Peyer's patch (tissue), 4 donors: ENCODE measurements at places on chromosomes 13 and 19. TPM values are rescaled to one million over a fixed set of nuclear protein-coding genes. Genes with fewer than 3 reads are reported as not detected.

DNA sequence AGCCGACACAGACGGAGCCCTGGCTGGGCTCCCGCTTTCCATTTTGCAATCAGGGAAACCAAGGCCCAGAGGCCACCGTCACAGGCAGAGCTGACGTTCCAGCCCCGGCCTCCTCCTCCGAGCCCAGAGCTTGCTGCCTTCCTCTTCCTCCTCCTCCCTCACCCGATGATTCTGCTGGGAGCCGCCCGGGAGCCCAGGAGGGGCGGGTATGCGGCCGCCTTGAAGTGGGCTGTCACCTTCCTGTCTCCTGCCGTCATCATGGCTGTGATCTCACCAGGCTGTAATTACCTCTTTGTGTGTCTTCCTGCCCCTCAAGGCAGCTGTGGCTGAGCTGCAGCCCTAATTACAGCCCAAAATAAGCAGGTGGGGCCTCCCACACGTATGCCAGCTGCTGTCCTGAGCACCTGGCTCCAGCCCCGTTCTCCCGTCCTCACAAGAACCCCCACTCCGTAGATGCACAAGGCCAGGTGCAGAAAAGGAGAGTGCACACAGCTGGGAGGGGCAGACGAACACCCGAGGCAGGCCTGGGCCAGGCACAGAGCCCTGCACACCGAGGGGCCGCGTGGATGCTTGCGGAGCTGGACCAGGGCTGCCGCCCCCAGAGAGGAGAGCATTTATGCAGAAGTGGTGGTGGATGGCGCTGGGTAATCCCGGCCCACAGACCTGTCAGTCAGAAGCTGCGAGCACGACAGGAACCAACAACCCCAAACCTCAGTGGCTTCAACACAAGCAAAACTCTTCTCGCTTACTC, 4.0 kb downstream of the TPGS1 start:
- peak; percentile 75 for DNase-seq
- H3K4me3 ChIP-seq = peak overlapping the region; percentile 37
- H3K36me3 ChIP-seq = no peaks in the 10 kb centered on the region

The ZNF615 gene
- total RNA-seq = 6.5 TPM

The PSG6 gene
- total RNA-seq = not detected

DNA sequence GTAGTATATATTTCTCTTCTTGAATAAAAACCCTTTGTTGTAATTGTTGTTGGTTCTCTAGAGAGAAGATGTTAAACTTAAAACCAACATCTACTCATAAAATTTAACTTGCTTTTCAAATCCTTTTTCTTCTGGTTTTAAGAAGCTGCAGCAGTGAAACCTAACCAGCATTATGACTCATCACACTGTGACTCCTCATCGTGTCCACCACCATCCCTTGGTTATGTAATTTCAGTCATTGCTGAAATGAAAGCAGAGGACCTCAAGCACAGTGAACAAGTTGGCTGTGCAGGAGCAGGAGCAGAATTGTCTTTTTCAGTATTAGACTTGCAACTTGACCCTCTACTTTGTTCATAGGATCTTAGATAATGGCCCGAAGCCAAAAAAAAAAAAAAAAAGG, 64.9 kb upstream of the HTR2A start:
- no peaks in the 10 kb centered on the region for H3K4me1 ChIP-seq
- no peak overlapping the region for H3K27ac ChIP-seq
- no peak for DNase-seq
- no peak overlapping the region for H3K4me3 ChIP-seq

GRCh38 chr19:48284896-48285295, 15.0 kb downstream of the ZNF114 start:
- H3K36me3 ChIP-seq = no peaks in the 10 kb centered on the region
- no peaks in the 10 kb centered on the region for H3K27me3 ChIP-seq
- no peak overlapping the region for H3K27ac ChIP-seq
- DNase-seq = no peak
- no peak overlapping the region for H3K4me3 ChIP-seq

The NCAN gene
- not detected for total RNA-seq

GRCh38 chr19:19542507-19542906, 4.4 kb downstream of the CILP2 start:
- no peak for DNase-seq
- no peak overlapping the region for H3K4me3 ChIP-seq
- peaks cover 33% of the 10 kb centered on the region for H3K4me1 ChIP-seq
- no peak overlapping the region for H3K27ac ChIP-seq

The KASH5 gene
- not detected for total RNA-seq

The KIRREL2 gene
- total RNA-seq = not detected

- no peak for DNase-seq
- H3K4me3 ChIP-seq = no peak overlapping the region
- H3K27me3 ChIP-seq = no peaks in the 10 kb centered on the region
- no peaks in the 10 kb centered on the region for H3K36me3 ChIP-seq
- H3K4me1 ChIP-seq = no peaks in the 10 kb centered on the region
These were observed 87.9 kb upstream of the ZNF507 start for GRCh38 chr19:32257326-32258073.

- H3K4me3 ChIP-seq = no peak overlapping the region
- no peaks in the 10 kb centered on the region for H3K4me1 ChIP-seq
These were observed 12.5 kb upstream of the ATP1A3 start for GRCh38 chr19:42006569-42006968.

DNA sequence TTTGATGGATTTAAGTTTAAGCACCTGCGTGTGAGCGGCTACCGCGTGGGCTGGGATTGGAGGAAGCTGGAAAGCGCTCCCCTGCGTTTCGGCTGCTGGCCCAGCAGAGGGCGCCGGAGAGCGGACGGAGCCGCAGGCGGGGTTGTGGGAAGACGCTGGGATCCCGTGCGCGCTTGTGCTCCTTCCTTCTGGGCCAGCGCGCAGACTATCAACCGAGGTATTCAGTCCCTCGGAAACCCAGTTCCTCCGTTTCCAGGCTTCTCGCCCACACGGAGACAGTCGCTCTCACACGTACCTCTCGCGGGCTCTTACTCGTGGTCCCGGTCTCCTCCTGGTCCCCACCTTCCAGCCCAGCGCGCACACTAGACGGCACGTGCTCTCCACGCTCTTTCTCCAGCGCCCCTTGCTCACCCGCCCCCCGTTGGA, 28.8 kb downstream of the EPN1 start:
- no peaks in the 10 kb centered on the region for H3K4me1 ChIP-seq
- no peak overlapping the region for H3K27ac ChIP-seq

GRCh38 chr13:113646376-113646775, 11.6 kb downstream of the ATP4B start:
- no peaks in the 10 kb centered on the region for H3K27me3 ChIP-seq
- H3K4me1 ChIP-seq = no peaks in the 10 kb centered on the region
- H3K4me3 ChIP-seq = no peak overlapping the region
- no peak overlapping the region for H3K27ac ChIP-seq
- H3K36me3 ChIP-seq = peaks cover 5% of the 10 kb centered on the region
- DNase-seq = peak; percentile 24

- no peak overlapping the region for H3K27ac ChIP-seq
- H3K4me3 ChIP-seq = peak overlapping the region; percentile 61
- no peaks in the 10 kb centered on the region for H3K4me1 ChIP-seq
These were observed 62.2 kb downstream of the CCNE1 start for GRCh38 chr19:29873801-29874575.

- no peak overlapping the region for H3K4me3 ChIP-seq
- no peaks in the 10 kb centered on the region for H3K4me1 ChIP-seq
- no peak overlapping the region for H3K27ac ChIP-seq
- no peaks in the 10 kb centered on the region for H3K27me3 ChIP-seq
These were observed 9.8 kb downstream of the TMED1 start for GRCh38 chr19:10826231-10826630.

DNA sequence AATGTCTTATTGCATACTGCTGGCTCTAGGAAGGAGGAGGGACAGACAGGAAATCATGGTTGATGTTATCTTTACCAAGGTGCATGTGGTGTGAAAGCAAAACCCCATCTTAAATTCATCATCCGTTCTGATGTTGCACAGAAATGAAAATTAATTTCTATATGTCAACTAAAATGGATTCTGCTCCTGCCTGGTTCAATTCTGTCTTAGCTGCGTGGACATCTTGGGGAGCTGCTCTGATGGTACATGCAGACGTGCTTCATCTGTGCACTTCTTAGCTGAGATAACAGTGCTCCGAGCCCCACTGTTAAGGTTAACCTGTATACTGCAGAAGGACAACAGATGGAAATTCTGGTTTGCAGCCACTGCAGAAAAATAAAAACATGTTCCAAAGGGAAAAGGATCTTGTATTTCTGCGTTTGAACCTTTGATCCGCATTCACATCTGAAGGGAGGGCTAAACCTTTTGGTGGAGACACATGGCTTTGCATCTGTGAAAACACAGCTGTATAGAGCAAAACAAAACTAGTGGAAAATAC, 155.6 kb downstream of the TM9SF2 start:
- H3K27ac ChIP-seq = no peak overlapping the region
- no peaks in the 10 kb centered on the region for H3K4me1 ChIP-seq
- H3K27me3 ChIP-seq = no peaks in the 10 kb centered on the region
- no peak for DNase-seq
- H3K4me3 ChIP-seq = no peak overlapping the region
- no peaks in the 10 kb centered on the region for H3K36me3 ChIP-seq

The GJA3 gene
- total RNA-seq = not detected

DNA sequence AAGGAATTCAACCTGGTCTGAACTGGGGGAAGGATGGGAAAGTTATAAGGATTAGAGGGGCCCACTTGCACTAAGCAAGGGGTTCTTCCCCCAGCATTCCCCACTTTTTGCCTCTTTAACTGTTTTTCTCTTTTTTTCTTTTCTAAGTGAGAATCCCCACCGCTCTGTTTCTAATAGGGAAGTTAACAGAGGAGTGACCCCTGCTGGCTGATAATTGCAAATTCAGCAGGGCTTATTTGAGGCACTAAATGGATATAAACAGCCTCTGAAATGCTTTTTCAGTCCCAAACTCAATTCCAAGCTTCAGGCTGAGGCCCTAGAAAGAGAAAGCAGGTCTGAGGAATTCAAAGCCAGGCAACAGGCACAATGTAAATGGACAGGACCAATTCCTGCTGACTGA, 38.2 kb upstream of the CEACAM21 start:
- H3K4me3 ChIP-seq = no peak overlapping the region
- no peaks in the 10 kb centered on the region for H3K4me1 ChIP-seq
- no peaks in the 10 kb centered on the region for H3K27me3 ChIP-seq
- DNase-seq = no peak
- H3K36me3 ChIP-seq = no peaks in the 10 kb centered on the region
- H3K27ac ChIP-seq = no peak overlapping the region

GRCh38 chr19:6639439-6639838, 30.5 kb downstream of the TNFSF14 start:
- no peak overlapping the region for H3K4me3 ChIP-seq
- H3K36me3 ChIP-seq = no peaks in the 10 kb centered on the region
- H3K27me3 ChIP-seq = no peaks in the 10 kb centered on the region
- no peak for DNase-seq

DNA sequence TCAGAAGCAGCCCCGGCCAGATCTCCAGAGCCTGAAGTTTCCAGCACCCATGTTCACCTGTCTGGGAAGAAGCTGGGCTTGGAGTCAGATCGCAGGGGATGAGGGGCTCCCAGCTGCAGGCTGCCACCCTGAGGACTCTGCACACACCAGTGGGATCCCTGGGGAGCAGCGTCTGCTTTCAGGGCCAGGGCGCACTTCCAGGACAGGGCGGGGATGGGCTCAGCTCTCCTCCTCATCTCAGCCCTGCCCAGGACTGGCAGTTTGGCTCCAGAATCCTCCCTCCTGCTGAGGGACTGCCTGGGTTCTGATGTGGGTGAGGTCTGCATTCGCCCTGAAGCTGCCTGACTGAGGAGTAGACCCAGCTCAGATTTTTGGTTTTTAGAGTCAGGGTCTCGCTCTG, 3.5 kb downstream of the SLC7A9 start:
- no peak overlapping the region for H3K27ac ChIP-seq
- no peaks in the 10 kb centered on the region for H3K4me1 ChIP-seq
- H3K36me3 ChIP-seq = peaks cover 36% of the 10 kb centered on the region
- H3K27me3 ChIP-seq = no peaks in the 10 kb centered on the region
- no peak overlapping the region for H3K4me3 ChIP-seq

DNA sequence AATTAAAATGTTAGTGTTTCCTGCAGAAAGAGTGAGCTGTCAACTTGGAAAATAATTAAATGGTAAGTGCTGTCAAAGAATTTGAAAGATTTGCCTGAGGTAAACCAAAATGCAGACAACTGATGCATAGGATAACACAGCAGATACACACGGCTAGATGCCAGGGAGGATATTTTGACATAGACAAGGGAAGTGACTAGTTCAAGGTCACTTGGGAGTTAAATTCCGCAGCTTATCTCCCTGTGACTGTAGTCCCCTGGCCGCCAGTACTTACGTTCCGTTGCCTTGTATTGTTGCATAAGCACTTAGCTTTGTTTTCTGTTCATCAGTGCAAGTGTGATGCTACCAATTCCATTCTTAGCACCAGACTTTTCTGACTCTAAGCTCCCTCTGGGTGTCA, 247.3 kb upstream of the MAB21L1 start:
- H3K4me3 ChIP-seq = no peak overlapping the region
- no peak for DNase-seq
- H3K36me3 ChIP-seq = no peaks in the 10 kb centered on the region
- H3K27ac ChIP-seq = peak overlapping the region; percentile 50
- H3K4me1 ChIP-seq = no peaks in the 10 kb centered on the region

DNA sequence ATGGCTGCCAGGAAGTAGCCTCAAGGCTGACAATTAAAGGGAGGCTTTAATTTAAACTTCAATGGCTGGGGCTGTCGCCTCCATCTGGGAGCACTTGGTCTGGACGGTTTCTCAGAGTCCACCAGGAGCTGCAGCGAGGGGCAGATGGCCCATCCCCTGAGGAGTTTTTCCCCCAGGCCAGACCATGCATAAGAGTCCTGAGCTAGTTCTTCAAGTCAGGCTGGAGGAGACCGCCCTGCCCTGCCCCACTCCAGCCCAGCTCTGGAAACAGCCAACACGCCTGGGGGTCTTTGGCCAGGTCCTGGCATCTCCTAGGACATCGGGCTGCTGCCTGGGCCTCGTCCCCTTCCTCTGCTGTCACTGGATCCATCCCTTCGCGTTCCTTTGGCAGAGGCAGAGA, 5.3 kb upstream of the ACTN4 start:
- H3K27ac ChIP-seq = no peak overlapping the region
- no peak for DNase-seq
- no peaks in the 10 kb centered on the region for H3K27me3 ChIP-seq

- H3K27ac ChIP-seq = no peak overlapping the region
- DNase-seq = no peak
- no peaks in the 10 kb centered on the region for H3K36me3 ChIP-seq
These were observed 855.6 kb downstream of the EFNB2 start for GRCh38 chr13:105679838-105680237.

DNA sequence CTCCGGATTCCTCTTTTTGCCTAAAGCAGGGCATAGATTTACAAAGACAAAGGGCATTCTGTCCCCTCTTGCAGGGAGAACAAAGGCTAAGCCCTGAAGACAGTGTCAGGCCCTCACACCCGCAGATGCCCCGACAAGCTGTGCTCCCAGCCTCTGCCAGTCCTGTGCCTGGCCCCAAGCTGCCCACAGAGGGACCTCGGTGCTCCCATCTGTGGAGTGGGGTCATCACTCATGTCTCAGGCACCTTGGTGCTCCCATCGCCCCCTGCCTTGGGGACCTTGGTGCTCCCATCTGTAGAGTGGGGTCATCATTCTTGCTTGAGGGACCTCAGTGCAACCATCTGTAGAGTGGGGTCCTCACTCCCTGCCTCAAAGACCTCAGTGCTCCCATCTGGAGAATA, 24.3 kb downstream of the C13orf46 start:
- no peak overlapping the region for H3K27ac ChIP-seq
- H3K4me3 ChIP-seq = no peak overlapping the region
- no peaks in the 10 kb centered on the region for H3K36me3 ChIP-seq
- no peaks in the 10 kb centered on the region for H3K4me1 ChIP-seq
- no peaks in the 10 kb centered on the region for H3K27me3 ChIP-seq

- peaks cover 5% of the 10 kb centered on the region for H3K4me1 ChIP-seq
- H3K27me3 ChIP-seq = no peaks in the 10 kb centered on the region
- peak; percentile 81 for DNase-seq
- no peak overlapping the region for H3K4me3 ChIP-seq
- no peaks in the 10 kb centered on the region for H3K36me3 ChIP-seq
These were observed 8.3 kb upstream of the MZF1 start for GRCh38 chr19:58581227-58582141.
